ENCODE measurements at places on chromosomes 12 and 14.

GRCh38 chr12:89494411-89495231, 30.0 kb downstream of the GALNT4 start:
- no peak for DNase-seq

- no peak for DNase-seq
Measured at GRCh38 chr14:69688299-69688649, 76.9 kb downstream of the SUSD6 start.

- no peak for DNase-seq
Measured at GRCh38 chr12:80293347-80293746, 150.7 kb upstream of the PTPRQ start.

DNA sequence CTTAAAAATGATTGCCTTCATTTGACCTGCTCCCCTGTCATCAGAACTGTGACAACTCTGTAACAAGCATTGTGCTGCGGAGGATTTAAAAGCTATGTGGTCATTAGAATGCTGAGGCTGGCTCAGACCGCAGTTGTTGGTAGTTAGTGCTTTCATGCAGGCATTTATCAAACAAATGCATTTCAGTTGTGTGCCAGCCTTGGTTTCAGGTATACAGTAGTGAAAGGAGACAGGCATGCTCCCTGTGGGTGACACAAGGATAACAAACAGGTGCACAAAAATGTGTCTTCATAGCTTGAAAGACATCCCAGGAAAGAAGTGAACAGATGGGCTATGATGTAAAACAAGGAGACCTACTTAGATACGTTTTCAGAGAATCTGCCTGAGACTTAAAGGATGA, 60.6 kb downstream of the MARK3 start:
- no peak for DNase-seq

DNA sequence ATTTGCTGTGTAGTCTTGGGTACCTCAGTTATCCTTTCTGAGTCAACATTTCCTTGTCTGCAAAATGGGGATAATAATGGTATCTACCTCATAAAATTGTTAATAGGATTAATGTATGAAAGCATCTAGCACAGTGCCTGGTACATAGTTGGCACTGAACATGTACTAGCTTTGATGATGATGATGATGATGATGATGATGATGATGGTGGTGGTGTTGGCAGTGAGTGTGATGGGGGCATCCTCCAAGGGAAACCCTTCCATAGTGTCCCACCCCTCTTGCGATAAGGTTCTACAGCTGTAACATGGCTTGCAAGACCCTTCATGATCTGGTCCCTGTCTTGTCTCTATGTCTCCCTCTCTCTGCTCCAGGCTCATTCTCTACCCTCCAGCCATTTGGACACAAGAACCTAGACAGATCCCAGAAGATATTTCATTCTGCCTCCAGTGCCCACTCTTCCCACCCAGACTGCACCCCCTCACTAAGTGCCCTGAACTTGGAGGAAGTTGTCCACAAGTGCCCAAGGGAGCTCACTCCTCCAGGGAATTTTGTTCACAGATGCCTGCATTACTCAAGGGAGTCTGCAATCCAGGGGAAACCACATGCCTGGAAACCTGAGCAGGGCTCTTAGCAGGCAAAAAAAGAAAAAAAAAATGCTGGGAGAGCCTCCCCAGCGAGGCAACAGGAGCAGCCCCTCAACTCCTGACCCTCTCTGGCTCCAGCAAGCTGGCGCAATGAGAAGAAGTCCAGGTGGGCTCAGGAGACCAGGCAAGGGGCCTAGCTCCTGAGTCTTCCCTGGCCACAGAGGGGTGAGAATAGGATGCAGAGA, 10.1 kb upstream of the BDKRB1 start:
- no peak for DNase-seq

- DNase-seq, result no peak
Measured at GRCh38 chr14:72754949-72755348, 139.0 kb downstream of the DPF3 start.

DNA sequence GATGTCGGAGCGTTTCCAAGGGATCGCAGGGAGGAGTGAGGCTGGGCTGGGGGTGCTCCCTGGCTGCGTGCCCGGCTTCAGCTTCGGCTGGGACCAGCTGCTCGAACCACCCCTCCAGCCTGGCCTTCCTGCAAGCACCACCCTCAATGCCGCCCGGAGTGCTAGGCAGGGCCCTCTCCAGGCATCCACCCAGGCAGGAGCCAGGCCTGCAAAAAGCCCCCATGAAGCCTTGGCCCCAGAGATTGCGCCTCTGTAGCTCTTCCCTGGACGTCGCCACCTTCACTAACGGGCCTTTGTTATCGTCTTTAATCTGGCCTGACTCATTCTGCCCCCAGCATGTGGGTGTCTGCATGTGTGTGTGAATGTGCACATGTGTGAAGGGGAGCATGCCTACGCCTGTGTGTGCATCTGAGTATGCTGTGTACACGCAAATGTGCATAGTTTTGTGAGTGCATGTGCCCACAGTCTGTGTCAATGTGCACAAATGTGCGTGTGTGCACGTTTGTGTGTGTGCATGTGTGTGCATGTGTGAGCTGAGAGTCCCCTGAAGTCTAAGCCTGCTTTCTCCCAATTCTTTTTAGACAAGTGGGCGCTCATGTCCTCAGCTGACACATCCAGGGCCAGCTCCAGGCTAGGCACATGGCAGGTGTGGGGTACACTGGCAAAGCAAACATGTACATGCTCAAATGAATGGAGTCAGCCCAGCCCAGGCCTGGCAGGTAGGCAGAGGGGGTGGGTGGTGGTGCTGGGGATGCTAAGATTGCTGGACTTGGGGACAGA, 195.4 kb upstream of the C14orf180 start:
- no peak for DNase-seq

DNA sequence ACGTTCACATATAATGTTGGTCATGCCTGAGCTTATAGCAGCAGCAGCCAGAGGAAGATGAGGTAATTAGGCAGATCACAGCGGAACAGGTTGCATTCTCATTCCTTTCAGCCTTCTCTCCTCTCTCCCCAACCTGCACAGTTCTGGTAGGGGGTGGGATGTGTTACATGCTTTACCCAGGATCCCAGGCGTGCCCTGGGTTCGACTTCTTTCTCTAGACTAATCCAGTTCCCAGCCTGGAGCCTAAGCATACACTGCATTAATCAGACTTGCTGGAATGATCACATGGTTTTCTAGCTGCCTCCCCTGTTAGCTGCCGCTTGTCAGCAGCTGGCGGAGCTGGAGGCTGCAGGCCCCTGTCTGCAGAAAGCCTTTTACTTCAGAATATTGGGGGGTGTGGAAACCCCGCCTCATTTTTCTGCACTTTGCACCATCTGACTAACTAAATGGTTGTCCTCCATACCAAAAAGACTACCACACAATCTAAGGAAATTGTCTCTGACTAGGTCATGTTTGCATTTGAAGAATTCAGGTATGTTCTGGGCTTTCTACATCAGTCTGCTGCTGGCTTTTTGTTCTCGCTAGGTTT, 46.0 kb upstream of the EVL start:
- no peak for DNase-seq

DNA sequence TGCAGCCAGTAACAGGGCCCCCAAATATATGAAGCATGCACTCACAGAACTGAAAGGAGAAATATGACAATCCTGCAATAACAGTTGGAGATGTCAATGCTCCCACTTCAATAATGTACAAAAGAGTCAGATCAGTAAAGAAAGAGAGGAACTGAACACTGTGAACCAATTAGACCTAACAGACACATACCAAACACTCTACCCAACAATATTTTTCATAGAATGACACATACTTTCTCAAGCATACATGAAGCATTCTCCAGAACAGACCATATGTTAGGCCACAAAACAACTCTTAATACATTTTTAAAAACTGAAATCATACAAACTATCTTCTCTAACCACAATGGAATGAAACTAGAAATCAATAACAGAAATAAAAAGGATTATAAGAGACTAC, 80.2 kb downstream of the ELK3 start:
- DNase-seq, result no peak

Measured in activated CD8-positive, alpha-beta memory T cell treated with anti-CD3 and anti-CD28 coated beads, Interleukin-2, amount 50 U/mL, for 4 hours (primary cell).